Foreskin melanocyte (primary cell): ENCODE measurements at places on chromosomes 13 and 19.

GRCh38 chr19:782185-782877, 14.9 kb upstream of the PTBP1 start:
- no peak for DNase-seq

DNA sequence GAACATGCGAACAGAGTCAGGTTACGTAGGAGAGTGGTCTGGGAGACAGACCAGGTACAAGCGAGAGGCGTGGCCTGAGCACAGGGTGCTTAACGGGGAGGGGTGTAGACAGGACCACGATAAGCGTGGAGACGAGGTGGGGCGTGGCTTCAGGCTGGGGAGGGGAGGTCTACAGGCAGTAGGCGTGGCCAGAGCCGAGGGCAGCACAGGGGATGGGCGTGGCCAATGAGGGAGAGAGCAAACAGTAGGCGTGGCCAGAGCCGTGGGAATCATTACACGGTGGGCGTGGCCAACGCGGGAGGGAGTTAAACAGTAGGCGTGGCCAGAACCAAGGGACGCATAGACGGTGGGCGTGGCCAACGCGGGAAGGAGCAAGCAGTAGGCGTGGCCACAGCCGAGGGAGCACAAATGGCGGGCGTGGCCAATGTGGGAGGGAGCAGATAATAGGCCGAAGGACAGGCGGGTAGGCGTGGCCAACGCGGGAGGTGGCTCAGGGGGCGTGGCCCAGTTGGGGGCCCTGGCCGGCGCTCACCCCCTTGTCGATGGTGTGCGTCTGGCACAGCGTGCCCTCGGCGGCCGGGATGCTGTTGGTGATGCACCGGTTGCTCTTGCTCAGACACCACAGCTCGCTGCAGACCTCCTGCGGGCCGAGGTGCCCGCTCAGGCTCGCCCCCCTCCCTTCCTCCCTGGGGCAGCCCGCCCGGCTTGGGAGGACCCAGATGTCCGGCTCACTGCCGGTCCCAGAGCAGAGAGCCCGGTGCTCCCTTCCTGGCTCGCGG, 15.2 kb upstream of the MYO1F start:
- DNase-seq, result peak; percentile 30

DNA sequence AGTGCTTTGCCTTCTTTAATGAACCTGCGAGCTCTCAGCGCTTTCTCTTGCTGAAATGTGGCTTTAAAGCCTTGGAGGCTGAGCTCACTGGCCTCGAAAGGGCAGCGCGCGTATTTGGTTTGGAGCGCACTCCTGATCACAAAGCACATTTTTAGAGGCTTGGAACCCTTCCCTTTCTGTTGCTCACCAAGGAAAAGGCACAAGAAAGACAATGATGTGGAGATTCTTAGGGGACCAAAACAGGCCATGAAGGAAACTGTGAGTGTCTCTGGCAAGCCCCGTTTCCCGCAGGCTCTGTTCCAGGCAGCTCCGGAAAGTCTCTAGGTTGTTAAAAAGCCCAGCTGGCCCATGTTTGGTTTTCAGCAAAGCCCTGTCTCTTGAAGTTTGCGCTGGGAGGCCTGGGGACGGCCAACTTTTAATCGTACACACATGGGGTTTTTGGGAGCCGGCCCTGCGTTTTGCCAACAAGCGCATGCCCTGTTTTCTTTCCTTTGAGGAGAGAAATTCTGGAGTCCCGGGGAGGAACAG, 9.4 kb upstream of the SPC24 start:
- DNase-seq, result no peak

DNA sequence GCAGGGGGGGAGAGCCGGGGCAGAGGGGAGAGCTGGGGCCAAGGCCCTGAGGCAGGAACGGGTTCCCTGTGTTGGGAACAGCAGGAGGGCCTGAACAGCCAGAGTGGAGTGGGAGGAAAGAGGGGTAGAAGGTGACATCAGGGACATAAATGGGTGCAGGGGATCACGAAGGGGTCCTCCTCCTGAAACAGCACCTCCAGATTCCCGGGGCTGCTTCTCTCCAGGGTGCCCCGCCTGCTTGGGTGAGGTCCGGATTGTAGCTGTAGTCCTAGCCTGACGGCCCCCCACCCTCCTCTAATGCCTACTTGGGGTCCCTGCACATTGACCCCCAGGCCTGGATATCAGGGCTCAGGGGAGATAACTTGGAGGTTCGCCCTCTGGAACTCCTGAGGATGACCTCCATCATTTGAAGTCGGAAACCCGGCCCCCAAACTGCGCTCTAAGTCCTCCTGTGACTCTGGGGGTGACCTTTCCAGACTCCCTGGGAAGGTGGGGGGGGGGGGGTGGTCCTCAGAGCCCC, 473 bp upstream of the SCN1B start:
- DNase-seq, result no peak

DNA sequence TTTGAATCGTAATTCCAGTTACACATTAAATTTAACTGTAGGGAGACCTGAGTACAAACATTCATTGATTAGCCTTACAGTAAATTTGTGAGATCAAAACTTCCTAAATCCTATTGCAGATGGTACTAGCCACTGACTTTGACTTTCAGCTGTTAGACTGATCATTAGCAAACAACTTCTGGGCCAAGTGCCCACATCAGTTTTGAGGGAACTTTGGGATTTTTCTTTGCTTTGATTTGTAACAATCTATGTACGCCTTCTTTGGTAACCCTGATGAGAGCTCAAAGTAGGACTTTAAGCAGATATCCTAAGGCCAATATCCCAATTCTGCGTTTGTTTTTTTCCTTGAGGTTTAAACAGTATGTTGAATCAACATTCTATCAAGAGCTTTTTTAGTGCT, 131.5 kb downstream of the DLEU7 start:
- no peak for DNase-seq

DNA sequence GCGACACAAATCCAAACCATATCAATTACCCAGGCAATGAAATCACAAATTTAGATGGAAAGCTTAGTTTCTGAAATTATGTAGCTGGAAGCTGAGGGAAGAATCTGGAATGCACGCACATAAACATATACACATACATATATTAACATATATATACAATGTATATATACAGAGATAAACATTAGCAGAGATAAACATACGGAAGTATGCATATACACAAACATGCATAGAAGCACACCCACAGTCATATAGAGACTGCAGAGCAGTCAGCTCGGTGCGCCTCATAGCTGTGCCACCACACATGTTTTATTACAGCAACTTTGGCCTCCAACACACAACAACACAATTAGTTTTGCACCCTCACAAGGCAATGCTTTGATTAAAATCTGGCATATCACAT, 288.1 kb downstream of the TEX29 start:
- no peak for DNase-seq

- no peak for DNase-seq
These were observed 20.3 kb downstream of the CHST8 start for GRCh38 chr19:33641956-33642498.

DNA sequence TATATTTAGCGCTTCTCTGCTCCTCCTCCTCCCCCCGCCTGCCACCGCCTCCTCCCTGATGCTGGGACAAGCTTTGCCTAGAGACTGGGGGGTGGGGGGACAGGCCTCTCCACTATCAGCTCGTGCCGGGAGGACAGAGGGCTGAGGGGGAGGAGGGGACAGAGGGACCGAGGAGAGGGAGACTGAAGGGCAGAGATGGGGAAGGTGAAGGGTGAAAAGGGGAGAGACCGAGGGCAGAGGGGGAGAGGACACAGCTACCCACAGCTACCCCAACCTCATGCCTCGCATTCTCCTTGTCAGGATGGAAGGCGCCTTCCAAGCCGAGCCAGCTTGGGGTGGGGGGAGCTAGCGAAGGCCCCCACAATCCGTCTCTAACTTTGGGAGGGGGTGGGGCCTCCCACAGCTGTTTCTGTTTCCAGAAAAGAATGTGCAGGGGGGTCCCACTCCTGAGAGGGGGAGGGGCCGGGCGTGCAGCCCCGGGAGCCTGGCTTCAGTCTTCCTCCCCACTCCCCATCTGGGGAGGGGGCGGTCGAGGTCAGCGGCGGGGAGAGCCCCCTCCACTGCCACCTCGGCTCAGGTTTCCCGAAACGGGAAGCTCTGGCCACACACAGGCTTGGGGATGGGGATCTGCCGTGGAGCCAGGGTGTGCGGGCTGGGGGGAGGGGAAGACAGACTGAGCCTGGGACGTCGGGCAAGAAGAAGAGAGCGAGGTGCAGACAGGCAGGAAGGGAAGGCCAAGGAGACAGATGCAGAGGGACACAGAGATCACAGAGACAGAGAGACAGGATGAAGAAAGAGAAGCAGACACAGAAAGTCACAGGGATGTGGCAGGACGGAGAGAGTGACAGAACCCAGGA, 1.6 kb downstream of the DACT3 start:
- DNase-seq, result no peak

DNA sequence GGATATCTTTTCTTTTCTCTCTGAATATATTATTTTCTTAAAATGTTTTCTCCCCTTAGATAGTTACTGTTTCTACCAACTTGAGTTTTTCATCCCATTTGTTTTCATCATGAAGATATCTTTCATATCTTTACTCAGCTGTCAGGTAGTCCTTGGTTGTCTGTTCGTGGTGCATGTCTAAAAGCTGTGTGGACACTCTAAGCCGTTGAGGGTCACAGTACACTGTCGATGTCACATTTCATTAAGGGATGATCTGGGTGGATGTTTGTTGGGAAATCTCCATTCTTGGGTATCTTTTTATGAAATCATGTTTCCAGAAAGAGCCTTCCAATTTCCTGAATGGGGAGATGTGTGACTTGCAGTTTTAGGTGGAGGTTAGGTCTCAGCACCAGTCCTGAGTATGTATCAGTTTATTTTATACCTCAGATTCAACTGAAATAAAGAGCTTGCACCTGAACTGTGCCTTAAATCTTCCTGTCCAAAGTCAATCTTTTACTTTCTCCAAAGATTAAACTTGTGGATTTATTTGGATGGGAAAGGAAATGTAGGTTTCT, 23.2 kb downstream of the ZMYM2 start:
- no peak for DNase-seq

- no peak for DNase-seq
These were observed 19.5 kb downstream of the COMP start for GRCh38 chr19:18771328-18772242.

GRCh38 chr19:28831462-28831861, 381.5 kb downstream of the UQCRFS1 start:
- no peak for DNase-seq

DNA sequence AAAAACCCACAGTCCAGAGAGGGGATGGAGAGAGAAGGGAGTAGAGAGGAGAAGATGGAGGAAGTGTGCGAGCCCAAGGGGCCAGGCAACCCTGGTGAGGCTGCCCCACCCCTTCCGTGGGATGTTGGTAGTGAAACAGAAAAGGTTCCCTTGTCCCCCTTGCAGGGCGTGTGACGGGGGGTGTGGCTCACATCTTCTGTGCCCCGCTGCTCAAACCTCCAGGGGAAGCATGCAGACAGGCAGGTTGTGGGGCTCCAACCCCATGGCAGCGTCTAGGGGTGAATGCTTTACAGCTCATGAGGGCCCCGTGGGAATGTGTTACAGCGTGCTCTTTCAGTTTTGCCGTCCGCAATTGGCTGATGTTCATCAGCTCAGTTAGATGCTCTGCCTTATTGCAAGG, 14.7 kb upstream of the EVI5L start:
- no peak for DNase-seq

DNA sequence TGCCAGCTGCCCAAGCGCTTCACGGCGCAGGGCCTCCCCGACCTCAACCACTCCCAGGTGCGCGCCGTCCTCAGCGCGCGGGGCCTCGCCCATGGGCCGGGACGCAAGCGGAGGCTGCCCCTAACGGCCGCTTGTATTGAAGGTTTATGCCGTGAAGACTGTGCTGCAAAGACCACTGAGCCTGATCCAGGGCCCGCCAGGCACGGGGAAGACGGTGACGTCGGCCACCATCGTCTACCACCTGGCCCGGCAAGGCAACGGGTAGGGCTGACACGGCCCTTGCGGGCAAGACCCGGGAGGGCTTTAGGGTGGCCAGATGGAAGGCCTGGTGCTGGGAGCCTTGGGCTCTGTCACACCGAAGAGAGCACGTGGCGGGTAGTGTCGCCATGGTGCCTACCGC, 23.2 kb downstream of the UPF1 start:
- DNase-seq, result no peak
